Mesenteric fat pad (tissue), 1 donor: ENCODE measurements at places on chromosomes 2 and 18.
A peak's percentile ranks its signal among the peaks of the same experiment; 100 is the strongest.

GRCh38 chr2:14182227-14182946, 450.1 kb upstream of the LRATD1 start:
- peak; percentile 85 for DNase-seq

DNA sequence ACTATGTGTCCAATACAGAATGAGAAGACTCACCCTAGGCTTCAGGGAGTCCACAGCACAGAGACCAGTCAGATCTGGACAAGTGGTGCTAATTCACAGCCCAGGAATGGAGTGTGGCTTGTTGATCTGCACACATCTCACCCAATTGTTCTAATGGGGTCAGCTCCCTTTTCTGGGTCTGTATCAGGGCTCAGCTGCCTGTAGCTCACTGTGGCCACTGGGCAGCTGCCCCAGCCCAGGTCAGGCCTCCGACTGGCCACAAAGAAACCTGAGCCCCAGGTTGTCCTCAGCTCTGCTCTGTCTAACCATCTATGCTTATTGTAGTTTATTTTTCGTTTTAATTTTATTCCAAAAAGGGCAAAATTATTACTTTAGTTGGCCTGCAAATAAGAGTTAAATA, 202.3 kb upstream of the RAB6C start:
- DNase-seq: peak; percentile 14

DNA sequence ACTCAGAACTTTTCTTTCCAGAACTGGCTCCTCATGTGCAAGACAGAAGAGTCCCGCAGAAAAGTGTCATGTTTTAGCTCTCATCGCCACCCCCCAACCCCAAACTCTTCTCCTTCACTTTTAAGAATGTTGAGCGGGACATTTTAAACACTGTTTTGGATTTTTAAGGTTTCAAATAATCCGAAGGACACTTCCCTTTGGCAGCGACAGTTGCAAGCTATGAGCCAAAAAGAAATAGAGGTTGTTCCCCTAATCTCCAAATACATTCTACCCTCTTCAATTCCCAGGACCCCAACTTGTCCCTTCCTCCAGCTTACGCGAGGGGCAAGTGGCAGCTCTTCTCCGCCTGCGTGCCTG, 678 bp upstream of the UBE2E3 start:
- DNase-seq: no peak

DNA sequence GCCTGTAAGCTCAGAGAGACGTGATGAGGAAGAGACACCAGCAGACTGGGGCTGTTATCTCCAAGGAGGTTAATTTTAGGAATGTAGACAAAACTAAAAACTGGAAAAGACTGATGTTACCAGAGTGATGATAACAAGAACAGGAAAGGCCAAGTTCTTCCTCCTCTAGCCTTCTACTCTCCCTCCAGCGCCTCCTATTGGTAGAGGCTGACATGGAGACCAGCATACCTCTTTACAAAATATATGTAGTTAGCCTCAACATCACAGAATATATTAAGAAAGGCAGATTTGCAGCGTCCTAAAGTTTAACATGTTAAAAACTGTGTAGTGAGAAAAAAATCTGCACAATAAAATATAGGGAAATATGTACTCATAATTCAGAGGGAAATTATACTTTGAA, 66.0 kb downstream of the TCF4 start:
- DNase-seq: no peak

DNA sequence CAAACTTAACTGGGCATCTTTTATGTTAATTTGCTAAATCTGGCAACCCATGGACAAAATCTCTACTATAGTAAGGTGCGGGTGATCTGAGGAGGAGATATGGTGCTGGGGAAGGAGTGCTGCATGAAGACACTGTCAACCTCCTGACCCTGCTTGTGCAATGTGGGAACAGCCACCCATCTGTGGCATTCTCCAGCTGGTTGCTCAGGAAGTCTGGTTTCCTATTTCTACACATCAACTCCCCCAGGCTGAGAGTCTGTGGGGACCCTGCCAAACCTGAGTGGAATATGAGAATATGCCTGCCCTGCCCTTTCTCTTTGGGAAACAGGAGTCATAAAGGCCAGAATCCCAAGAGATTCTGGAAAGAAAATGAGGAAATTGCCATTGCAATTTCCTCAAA, 60.1 kb upstream of the PAX3 start:
- no peak for DNase-seq

DNA sequence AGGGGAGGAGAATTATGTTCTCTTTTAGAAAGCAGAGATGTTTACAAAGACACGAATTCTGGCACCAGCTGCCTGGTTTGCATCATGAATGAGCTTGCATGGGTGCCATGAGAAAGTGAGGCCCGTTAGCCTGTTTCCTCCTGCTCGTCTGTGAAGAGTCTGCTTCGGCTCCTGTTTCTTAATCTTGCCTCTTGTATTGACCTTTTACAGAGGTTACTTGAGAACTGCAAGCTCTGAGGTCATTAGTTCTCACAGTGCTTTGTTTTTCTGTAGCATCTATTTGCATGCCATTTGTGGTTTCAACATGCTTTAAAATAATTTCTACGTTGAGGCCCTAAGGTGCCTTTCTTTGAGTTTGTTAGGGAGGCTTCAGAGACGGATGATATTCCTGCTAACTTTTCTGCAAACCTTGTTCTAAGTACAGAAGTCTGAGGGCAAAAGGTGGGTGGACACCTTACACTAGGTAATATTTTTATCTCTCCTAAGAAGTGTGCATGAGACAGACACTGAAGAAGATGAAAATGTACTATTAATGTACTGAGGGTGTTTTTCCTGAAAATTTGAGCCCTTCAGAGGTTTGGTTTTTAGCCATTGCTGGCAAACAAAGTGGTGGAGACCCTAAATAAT, 53.4 kb upstream of the LINC00305 start:
- DNase-seq: no peak

DNA sequence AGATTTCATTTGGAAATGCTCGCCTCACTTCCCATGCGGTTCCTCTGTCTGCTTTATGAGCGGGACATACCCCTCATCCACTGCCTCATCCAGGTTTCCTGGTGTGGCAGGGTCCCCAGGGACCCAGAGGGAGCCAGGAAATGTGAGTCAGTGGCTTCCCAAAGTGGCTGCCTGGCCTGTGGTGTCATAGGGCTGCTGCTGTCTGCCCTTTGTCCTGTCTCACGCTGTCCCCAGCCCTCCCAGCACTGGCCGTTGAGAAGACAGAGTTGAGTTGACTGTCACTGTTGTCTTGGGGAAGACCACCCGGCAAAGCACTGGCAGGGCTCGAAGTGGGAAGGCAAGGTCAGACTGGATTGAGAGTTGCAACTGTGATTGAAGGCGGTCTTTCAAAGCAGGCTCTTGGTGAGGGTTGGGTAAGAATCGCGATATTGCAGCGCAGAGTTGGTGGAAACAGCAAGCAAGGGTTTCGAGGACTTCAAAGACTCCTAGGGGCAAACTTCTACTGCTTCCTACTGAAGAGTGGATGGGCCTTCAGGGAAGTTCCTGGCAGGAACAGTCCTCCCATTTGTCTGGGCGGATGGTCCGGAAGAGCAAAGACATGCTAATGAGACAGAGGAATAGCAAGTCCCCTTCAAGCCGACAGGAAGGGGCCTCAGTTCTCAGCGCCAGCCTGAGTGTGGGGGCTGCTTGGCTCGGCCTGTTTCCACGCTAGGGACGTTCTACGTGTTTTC, 33.9 kb downstream of the RAB31 start:
- peak; percentile 87 for DNase-seq

GRCh38 chr2:6917761-6918421, 679 bp downstream of the RNF144A start:
- no peak for DNase-seq

GRCh38 chr18:55525845-55526244, 62.1 kb downstream of the TCF4 start:
- DNase-seq: no peak

GRCh38 chr2:47801118-47801517, 18.2 kb downstream of the MSH6 start:
- DNase-seq: no peak

DNA sequence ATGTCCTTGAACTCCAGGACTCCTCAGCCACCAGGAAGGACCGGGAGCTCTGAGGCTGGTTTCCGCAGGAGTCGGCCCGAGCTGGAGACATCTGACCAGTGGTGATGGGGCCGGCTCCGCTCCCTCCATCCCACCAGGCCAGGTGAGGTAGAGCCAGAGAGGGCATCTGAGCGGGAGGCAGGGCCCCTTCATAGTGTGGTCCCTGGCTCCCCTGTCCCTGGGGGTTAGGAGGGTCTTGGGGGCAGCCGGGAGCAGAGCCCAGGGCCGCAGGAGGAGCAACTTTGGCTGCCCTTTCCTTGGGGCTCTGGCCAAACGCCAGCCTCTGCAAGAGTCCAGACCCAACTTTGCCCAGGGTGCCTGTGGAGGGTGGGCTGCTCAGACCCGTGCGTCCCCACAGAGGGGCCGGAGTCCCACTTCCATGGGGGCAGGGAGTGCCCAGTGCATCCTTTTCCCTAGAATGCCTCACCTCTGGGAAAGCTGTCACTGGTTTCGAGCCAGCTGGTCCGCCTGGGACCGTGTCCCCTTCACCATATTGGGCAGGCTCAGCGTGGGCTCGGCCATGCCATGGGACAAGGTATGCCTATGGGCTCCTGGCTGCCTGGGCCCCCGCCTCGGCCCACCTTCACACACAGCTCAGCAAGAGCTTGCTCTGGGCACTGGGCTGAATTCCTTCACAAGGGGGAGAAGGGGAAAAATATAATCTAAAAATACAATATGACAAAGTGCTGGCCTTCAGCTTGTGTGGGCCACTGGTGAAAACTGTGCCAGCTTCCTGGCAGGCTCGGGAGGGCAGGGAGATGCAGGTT, 148.6 kb downstream of the TWIST2 start:
- DNase-seq: no peak

DNA sequence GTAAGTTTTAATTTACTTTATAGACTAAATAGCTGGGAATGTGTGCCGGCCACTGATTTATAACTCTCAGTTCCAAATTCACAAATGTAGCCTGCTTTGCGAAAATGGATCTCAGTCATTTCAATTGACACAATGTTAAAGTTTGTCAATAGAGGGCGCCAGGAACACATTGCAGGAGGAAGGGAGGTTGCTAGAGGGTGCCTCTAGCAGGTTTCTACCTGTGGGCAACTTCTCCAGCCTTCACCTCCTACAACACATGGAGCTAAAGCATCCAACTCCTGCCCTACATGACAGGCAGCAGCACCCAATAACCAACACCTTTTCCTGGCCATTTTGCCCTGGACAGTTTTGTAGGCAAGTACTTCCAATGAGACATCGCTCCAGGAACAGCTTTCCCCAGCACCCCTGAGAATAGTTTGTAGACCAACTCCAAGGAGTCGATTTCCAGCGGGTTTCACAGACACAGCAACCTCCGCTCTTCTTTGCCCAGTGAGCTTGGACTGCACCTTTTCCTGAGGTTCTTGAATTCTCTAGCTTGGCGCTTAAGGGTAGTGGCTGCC, 784.8 kb upstream of the CDH2 start:
- no peak for DNase-seq

DNA sequence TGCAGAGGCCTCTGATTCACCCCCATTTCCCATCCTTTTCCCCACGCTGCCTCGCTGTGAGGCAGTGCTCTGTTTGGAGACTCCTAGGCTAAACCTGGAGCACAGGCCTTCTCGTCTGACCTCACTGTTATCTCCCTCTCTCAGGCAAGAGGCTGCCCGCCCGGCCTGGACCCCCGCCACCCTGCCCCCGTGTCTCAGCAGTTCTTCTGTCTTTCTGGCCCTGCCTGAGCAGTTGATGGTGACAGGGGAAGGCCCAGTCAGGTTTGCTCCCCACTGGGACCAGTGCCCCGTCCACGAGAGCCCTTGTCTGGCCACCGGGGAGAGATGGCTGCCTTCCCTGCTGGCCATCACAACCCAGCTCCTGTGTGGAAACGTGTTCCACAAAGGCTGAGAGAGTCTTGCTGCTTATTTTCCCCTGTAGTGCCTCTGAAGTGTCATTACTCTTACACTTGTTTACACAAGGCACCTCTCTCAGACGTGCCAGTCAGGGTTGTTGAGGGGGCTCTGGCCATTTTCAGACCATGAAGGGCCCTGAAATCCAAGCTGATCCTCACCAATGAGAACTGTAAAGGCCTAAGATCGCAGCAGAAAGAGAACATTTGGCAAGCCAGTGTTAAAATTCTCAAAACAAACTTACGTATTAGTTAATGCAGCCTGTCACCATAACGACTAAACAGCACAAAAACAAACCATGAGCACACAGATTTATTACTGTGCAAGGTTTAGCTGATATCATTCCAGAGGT, 210.9 kb downstream of the NDUFA10 start:
- DNase-seq: peak; percentile 77

- DNase-seq: no peak
Observed at GRCh38 chr18:41370740-41371139, 584.3 kb upstream of the PIK3C3 start.

DNA sequence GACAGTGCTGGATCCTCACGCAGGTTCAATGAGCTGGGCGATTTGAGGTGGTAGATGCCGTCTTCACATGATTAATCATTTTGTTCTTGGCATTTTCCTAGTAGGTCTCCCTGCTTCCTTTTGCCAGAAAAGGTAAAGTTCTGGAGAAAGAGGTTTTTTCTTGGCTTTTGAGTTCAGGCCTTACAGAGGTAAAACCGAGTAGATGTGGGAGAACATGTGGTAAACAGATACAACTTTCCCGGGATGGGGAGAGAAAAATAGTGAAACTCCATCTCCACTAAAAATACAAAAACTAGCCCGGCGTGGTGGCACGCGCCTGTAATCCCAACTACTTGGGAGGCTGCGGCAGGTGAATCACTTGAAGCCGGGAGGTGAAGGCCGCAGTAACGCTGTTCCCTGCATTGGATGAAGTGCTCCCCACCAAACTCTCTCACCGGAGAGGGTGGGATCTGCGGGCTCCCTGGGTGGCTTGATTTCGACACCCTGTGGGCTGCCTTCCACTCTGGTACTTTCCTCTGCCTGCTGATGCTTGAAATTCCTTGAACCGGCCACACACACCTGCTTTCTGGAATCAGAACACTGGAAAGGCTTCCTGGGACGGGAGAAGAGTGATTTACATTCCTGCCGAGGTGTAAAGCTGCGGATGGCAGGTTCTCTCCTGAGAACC, 88.8 kb downstream of the ACTR3 start:
- DNase-seq: no peak

GRCh38 chr18:22551536-22552151, 133.9 kb upstream of the CTAGE1 start:
- DNase-seq: no peak

- peak; percentile 89 for DNase-seq
Observed at GRCh38 chr2:11784747-11785610, 38.5 kb downstream of the LPIN1 start.

- no peak for DNase-seq
Observed at GRCh38 chr18:67590571-67591141, 74.1 kb upstream of the DSEL start.

- no peak for DNase-seq
Observed at GRCh38 chr2:37656512-37657423, 14.7 kb downstream of the CDC42EP3 start.
